ENCODE measurements at places on chromosomes 2 and 18. TPM values are rescaled to one million over a fixed set of nuclear protein-coding genes. Genes with fewer than 3 reads are reported as not detected.

DNA sequence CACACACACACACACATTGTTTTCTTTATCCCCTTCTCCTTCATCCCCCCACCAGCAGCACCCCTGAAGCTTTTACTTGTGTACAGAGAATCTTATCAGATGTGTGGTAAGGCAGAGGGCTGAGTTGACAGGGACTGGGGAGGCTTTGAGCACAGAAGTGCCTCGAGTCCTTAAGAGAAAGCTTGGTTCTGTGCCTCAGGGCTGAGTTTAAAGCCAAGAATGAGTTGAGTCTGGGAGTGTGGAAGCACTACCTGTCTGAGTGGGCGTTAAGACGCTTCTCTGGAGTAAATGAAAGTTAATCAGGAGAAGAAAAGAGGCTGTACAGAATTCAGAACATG, 2.7 kb downstream of the ID2 start:
- peak; percentile 47 for DNase-seq

- DNase-seq, result peak; percentile 29
Measured at GRCh38 chr18:34802959-34803358, 92.9 kb downstream of the DTNA start.

- peak; percentile 12 for DNase-seq
Measured at GRCh38 chr2:54677476-54678265, 45.8 kb upstream of the EML6 start.

Gene RGPD3
- total RNA-seq, result 0.18 TPM

Gene TACR1
- total RNA-seq, result under 0.01 TPM
